ENCODE measurements at places on chromosomes 11 and 22.

GRCh38 chr11:1532606-1533341 lies 39.3 kb downstream of the DUSP8 start:
- DNase-seq, result peak; percentile 65

- no peak for DNase-seq
These were observed 320.3 kb upstream of the SORL1-AS1 start for GRCh38 chr11:121773076-121773475.

GRCh38 chr11:46388619-46389449 lies 2.7 kb downstream of the CHRM4 start:
- DNase-seq, result no peak

- DNase-seq, result peak; percentile 43
These were observed 88.3 kb downstream of the EFCAB6 start for GRCh38 chr22:43723816-43724215.

- no peak for DNase-seq
These were observed 175.0 kb downstream of the INSC start for GRCh38 chr11:15289723-15290122.

DNA sequence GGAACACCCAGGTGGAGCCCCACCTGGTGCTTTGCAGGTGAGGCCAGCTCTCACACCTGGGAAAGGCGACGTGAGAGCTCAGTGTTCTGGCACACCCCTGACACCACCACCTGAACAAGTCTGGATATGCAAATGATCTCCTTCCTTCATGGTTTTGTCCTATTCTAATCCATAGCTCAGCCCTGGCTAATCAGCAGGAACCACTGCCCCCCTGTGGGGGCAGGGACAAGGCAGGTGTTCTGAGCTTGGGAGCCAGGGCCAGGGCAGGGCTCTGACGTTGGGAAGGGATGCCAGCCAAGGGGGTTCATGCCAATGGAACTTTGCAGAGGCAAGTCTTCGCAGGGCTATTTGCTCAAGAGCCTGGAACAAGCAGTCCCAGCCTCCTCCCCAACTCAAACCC lies 144.2 kb downstream of the TRIM29 start:
- no peak for DNase-seq

DNA sequence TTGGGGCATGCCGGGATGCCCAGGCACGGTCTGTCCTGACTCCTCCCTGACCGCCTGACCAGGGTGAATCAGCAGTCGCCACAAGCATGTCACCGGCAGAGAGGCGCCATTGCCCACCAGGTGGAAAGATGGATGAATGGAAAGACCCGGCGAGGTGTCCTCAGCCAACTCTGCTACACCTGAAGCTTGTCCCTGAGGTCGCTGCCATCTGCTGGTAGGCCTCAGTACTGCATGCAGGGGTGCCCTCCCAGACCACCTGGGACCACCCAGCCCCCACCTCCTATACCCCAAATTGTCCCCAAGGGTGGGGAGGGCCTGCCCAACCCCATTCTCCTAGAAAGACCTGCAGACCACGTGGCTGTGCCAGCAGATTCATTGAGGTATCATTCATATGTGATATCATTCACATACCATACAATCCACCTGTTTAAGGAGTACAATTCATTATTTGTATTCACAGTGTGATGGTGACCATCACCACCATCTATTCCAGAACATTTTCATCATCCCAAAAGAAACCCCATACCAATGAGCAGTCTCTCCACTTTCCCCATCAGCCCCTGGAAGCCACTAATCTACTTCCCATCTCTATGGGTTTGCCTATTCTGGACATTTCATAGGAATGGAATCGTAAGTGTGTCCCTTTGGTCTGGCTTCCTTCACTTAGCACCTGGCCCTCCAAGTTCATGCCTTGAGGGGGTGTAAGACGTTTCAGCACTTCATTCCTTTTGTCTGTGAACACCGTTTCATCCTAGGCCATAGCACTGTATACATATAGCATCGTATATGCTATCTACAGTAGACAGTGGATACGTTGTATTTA lies 17.5 kb downstream of the FGF3 start:
- peak; percentile 42 for DNase-seq

DNA sequence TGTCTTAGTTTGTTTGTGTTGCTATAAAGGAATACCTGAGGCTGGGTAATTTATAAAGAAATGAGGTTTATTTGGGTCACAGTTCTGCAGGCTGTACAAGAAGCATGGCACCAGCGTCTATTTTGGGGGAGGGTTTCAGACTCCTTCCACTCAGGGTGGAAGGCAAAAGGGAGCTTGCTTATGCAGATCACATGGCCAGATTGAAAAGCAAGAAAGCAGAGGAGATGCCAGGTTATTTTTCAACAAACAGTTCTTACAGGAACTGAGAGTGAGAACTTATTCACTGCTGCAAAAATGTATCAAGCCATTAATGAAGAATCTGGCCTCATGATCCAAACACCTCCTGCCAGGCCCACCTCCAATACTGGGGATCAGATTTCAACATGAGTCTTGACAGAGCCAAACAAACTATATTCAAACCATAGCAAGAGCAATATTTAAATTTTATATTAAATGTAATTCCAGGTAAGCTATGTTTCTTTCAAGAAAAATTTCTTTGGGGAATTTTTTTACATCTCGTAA lies 66.9 kb downstream of the NXPE2 start:
- no peak for DNase-seq

DNA sequence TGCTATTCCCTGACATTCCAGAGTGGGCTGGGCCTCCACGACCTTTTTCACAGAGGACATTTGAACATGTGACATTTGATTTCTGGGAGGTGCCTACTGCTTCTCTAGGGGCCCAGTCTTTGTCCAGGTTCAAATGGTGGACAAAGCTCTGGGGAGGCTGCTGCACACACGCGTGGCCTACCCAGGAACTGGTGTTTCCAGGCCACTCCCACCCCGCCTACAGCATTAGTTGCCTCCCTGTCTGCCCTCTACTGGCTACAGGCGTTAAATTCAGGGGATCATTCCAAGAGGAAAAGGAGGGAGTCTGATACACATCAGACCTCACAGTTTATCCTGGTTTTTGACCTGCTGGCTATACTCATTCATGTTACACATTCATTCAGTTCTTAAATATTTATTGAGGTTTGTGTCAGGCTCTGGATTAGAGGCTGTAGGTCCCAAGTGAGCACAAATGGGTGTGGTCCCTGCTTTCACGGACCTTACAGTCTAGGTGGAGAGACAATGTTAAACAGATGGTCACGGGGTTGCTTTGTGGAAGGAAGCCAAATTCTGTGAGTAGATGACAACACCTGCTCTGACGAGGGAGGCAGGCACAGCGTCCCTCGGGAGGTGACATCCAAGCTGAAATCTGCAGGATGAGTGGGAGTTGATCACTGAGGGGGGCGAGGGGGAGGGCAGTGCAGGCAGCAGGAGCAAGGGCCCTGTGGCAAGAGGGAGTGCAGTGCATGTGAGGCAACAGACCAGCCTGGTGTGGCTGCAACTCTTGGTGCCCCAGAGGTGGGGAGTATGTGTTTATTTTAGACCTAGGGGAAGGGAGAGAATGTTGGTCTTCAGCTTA lies 11.8 kb downstream of the TUB start:
- peak; percentile 78 for DNase-seq

DNA sequence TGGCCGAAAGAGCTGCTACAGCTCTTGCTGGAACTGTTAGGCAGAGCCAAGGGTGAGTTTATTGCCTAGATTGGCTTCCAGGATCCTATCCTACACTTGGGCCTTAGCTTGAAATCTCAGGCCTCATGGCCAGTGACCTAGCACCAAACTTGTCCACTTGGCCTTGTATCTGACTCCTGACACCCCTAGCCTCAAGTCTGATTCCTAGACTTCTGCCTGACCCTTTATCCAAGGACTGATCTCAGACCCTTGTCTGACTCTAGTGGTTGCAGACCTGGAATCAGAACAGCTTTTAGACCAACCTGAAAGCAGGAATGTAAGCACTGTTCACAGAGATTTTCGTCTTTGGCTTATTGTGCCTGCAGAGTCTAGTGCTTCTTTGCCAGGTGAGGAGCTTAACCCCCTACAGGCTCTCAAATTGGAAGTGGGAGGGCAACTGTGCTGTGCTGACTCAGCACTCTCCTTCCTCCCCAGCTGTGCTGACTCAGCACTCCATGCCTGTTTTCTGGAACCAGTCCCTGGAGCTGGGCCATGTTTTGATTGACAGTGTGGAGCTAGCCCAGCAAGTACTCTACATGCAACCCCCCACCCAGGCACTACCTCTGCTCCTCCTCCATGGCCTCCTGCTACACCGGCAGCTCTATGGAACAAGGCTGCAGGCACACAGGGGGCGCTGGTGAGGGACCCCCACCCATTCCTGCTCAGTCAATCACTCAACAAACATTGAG lies 35.1 kb downstream of the RRP8 start:
- peak; percentile 93 for DNase-seq

DNA sequence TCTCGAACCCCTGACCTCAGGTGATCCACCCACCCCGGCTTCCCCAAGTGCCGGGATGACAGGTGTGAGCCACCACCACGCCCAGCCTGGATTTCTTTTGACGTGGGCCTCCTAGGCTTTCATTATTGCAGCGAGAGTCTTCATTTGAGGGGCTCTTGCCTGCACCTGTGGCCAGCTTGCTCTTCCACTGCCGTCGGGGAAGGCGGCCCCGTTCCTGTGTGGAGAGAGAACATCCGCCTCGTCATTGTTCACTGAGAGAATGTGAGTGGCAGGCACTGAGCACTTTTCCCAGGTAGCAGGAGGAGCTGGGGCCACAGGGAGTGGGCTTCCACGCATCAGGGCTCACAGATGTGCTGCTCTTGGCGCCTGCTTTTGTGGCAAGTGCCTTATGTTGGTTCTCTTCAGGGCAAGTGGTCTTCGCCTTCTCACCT lies 365.0 kb downstream of the TBC1D22A start:
- no peak for DNase-seq

GRCh38 chr22:32996702-32997101 lies 61.5 kb downstream of the SYN3 start:
- peak; percentile 33 for DNase-seq

DNA sequence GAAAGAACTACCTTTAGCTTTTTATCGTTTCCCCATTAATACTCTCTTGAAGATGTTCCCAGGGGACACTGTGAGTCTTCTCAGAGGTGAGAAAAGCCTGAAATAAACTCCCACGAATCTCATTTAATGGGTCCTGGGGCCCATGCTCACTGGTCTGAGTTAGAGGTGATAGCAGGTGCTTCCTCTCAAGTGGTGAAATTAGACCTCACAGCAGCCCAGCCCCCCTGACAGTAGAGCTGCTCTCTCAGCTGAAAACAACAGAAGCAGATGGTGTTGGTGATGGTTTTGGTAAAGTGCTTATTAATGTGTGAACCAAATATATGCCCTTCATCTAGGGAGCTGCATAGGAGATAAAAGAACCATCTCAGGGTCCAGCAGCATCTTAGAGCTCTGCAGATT lies 76.8 kb upstream of the VPREB1 start:
- no peak for DNase-seq
